Skeletal muscle cell (primary cell): ENCODE measurements at places on chromosomes 3 and 15.

DNA sequence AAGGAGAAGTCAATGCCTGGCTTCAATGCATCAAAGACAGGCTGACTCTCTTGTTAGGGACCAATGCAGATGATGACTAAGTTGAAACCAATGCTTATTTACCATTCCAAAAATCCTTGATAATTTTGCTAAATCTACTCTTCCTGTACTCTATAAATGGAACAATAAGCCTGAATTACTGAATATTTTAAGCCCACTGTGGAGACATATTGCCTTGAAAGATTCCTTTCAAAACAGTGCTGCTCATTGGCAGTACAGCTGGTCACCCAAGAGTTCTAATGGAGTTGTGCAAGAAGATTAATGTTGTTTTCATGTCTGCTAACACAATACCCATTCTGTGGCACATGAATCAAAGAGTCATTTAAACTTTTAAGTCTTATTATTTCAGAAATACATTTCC, 181.0 kb upstream of the CBLB start:
- no peak for DNase-seq

DNA sequence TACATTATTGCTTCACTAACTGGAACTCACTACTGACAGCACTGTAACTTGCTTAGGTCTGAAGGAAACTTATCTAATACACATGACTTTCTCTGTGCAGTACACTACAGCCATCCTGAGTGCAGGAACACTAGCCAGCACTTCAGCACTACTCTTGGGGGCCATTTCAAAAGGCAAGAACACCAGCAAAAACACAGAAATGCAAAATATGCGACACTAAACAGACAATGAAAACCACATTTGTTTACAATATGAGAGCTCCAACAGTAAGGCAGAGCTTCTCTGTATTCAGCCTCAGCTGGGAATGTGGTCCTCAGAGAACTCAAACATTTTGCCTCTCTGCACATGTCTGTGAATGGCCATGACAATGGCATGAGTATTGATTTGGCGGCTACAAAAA, 109.6 kb downstream of the ARRDC4 start:
- no peak for DNase-seq

DNA sequence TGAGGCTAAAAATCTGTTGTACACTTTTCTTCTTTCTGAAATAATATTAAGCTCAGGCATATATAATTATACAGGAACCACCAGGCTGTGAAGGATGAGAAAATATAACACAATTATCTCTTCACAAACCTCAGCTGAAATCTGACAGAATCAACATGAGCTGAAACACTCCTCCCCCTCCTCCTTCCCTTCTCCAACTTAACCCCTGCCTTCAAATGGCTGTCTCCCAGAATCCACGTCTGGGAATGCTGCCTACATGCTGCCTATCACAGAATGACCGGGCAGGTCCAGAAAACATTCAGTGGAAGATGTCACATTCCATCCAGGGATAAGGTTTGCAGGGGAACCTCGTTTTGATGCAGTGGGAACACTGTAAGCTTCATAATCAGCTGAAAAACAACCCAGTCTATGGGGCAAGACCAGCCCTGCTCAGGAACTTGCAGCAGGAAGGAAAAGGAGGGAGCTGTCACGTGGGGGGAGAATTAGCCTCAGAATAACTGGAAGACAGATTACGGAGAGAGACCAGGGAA, 44.0 kb upstream of the SEMA6D start:
- DNase-seq = no peak

DNA sequence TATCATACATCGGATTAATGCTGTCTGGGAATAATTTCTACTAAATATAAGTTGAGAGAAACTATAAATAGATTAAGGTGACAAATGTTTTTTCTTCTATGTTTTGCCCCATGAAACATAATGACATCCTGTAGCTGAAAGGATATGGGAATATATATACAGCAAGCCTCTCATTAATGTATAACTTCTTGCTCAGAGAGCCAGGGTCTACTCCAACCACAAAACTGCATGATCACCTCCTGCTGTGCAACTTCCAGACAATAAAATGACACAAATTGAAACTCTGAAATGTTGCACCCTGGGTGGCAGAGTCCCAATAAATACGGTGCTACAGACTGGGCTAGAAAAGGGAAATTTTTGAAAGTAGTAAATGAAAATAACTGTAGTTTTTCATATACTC, 571.9 kb upstream of the CBLB start:
- DNase-seq = no peak

GRCh38 chr3:117035745-117036144, 326.2 kb downstream of the TUSC7 start:
- no peak for DNase-seq

DNA sequence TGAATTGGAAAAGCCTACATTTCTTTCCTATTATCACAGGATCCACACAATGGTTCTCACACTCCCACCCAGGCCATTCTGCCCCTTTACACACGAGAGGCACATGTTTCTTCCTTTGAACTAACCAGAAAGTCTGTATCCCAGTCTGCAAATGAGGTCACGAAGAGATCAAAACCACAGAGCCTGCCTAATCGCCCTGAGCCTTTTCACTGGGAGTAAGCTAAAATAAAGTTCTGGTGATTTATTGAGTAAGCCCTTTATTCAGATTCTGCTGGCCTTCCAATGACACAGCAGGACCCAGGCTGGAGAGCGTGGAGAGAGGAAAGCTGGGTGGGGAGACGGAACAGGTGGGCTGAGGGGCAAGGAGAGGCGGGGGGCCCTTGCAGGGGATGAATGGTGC, 78.7 kb downstream of the ATP1B3 start:
- no peak for DNase-seq
